ENCODE measurements at places on chromosomes 6 and 20. TPM values are rescaled to one million over a fixed set of nuclear protein-coding genes. Genes with fewer than 3 reads are reported as not detected.

SPTLC3 gene
- 1.2 TPM for total RNA-seq

ESR1 gene
- total RNA-seq: not detected

SRC gene
- total RNA-seq: 60.5 TPM

PROKR2 gene
- total RNA-seq: not detected

PDYN gene
- not detected for total RNA-seq

GRM1 gene
- under 0.01 TPM for total RNA-seq

OARD1 gene
- 19.4 TPM for total RNA-seq

SNPH gene
- total RNA-seq: 7.1 TPM

PRL gene
- total RNA-seq: not detected

- no peak for DNase-seq
Observed at GRCh38 chr6:83556871-83557270, 44.5 kb downstream of the PRSS35 start.

- DNase-seq: no peak
Observed at GRCh38 chr6:122712093-122712447, 67.4 kb upstream of the FABP7 start.

- peak; percentile 92 for DNase-seq
Observed at GRCh38 chr6:150177952-150178520, 35.2 kb downstream of the PPP1R14C start.

GRCh38 chr6:35376281-35376680 lies 33.9 kb downstream of the PPARD start:
- DNase-seq: no peak

DNA sequence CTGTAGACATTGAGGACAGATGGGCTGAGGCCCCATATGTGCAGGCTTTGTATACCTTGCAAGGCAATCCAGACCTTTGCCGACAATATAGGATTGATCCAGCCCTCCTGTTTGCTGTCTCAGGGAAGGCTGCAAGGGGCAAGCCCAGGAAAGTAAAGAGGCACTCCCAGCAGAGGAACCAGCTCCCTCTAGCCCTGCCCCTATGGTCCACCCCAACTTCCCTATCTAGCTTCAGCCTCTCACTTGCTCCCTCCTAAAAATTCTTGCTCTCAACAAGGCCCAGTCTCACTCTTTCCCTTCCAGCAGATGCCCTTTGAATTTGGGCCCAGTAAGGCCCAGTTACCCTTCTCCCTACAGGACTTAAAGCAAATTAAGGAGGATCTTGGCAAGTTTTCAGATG lies 92.6 kb downstream of the JARID2 start:
- DNase-seq: no peak

- no peak for DNase-seq
Observed at GRCh38 chr6:34094474-34095135, 51.3 kb downstream of the GRM4 start.

DNA sequence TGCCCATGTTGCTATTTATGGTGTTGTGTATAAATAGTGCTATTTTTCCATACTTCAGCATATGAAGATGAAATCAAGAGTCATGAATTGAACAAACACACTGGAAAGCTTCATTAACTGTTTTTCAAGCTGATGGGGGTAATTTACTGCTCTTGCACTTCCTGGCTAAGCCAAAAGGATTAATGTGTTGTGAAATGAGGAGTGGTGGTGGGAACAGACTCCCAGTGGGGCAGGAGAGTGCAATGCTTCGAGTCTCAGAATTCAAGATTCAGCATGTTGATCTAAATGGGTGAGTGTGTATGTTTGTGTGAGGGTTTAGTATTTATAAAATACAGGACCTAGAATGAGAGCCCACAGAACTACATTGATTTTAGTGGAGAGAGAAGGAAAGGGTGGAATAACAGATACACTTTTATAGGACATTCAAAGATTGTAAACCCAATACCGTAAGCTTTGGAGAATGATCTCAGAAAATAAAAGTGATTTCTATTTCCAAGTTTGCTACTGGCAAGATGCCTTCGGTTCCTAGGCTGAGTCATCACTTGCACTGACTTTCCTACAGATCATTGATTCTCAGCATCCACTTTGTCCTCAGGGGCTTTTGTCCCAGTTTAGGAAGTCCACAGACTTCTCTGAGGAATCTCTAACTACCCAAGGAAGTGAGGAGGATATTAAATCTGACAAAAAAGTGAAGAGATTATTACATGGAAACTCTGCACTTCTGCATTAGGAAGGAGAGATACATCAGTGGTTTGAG lies 303.6 kb downstream of the TRDN start:
- DNase-seq: no peak

DNA sequence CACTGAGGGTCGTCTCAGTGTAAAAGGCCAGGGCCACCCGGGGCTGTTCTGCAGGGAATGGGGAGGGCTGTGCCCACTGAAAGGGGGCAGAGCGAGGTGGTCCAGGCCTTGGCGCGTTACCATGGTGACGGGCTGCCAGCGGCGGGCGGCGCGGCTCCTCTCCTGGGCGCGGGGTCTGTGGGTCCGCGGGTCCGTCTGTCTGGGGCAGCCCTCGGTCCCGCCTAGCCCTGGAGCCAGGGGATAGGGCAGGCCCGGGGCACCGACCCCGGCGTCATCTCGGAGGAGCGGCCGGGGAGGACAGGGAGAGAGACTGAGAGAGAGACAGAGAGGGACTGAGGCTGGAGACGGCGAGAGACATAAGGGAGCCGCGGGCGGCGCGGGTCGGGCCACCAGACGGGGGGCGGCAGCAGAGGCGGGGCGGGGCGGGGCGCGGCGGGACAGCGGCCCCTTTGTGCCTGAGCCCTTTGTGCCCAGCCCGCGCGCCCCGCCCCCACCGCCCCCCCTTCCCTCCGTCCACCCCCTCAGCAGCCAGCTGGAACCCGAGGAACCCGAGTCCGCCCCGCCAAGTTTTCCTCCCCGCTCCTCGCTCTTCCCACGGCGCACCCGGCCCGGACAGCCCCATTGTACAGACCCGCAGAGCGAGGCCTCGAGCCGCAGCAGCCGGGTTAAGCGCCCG lies at the start of gene KIAA1755:
Gene KIAA1755 (minus strand): TSS at position 358 of the 676 bp plus-strand sequence. CDS start 235 bp downstream, at position 123.
- DNase-seq: no peak

DNA sequence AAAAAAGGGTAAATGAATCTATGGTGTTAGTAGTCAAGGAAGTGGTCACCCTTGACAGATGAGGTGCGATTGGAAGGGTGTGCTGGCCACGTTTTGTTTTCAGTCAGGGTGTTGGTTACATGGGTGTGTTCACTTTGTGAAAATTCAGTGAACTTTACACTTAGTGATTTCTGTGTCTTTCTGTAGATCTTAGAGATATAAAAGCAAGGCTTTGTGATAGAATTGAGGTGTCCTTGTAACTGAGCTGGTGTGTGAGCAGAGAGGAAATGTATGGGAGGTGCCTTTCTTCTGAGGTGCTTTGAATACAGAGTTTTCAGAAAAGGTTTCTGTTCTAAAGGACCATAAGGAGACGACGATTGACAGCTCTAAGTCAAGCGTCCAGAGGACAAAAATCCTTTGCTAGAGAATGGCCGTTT lies 90.5 kb downstream of the SAMD3 start:
- no peak for DNase-seq

- no peak for DNase-seq
Observed at GRCh38 chr6:148173548-148173947, 169.1 kb upstream of the SASH1 start.

DNA sequence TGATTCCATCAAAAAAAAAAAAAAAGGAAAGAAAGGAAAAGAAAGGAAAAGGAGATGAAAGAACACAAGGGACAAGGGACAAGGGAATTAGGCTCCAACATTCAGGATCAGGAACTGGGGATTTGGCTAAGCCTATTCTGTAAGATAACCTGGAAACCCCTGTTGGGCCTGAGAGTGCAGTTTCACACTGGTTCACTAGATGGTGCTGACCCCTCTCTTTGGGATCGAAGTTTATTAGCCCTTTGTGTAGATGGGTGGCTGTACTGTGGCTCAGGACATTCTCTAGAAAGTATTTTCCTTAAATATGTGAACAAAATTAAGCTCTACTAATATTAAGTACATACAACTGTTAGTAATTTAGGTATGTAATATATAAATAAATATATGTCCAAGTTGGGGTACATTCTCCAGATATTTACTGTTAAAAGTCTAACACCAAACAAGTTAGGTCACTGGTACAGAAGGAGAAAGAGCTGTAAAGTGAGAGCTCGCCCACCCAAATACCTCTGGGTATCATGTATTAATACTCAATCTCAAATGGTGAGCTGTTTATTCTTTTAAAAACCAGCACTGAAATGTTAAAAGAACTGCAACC lies 6.3 kb downstream of the OR2A4 start:
- no peak for DNase-seq

DNA sequence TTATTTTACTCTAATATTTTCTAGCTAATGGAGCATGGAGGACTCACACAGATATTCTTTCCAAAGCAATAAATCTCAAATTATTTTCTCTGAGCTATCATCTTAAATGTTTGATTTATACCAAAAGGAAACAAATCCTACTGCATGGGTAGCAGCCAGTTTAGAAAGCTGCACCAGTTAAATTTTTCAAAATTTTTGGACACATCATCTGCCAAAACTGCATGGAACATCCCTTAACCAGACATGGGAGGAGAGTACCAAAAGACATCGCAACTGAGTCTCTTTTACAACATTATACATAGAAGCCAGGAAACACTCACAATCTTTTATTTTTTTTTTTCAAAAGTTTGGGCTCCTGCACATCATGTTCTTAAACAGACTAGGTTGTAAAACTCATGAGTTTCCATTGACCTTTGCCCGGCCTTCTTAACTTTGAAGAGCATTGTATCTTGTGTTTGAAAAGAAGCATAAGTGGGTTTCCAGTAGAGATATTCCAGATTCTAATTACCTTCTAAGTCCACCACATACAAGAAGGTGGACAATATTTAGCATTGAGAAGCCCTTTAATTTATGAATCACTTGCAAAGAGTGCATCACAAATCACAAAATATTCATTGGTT lies 87.7 kb upstream of the HMGCLL1 start:
- DNase-seq: no peak

- no peak for DNase-seq
Observed at GRCh38 chr6:22614547-22614946, 45.2 kb downstream of the HDGFL1 start.

Measured in kidney epithelial cell (primary cell).